ENCODE measurements at places on chromosomes 16 and 17. TPM values are rescaled to one million over a fixed set of nuclear protein-coding genes. Genes with fewer than 3 reads are reported as not detected.

DNA sequence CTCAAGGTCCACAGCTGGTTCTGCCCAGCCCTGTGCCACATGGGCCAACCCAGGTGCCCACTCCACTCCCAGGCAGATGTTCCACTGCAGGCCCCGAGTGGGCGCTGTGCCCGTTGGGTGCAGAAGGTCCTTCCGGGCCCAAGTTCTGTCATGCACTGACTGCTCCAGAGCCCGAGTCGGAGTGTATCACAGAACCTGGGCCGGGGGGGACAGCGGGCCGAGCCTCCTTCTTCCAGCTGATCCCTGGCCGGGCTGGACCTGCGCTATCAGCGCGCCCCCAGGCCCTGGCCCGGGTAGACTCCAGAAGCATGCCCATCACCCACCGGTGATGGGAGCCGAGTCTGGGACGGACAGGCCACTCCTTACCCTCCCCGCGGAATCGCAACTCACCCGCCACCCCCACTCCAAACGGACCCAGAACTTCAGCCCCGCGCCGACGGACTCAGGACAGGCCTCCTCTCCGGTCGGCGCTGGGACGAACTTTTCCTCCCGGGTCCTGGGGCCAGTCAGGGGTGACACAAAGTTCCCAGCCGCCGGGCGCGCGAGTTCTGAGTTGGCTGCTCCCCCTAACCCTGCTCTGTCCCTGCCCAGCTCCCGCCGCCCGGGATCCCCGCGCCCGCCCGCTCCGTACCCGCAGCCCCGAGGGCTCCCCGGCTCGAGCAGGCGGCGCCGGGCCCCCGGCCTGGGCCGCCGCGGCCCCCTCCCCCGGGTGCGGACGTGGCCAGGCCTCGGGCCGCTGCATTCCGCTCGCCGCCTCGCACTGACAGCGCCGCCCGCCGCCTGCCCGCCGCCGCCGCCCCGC lies at the start of gene COPZ2:
TSS of gene COPZ2 (minus strand) at position 762 of the 802 bp plus-strand sequence. CDS start at position 742, 20 bp downstream.
- no peak for DNase-seq
- H3K27me3 ChIP-seq, result peaks cover 17% of the 10 kb centered on the region
- no peak within 1 kb of the TSS for H3K27ac ChIP-seq
- H3K4me3 ChIP-seq, result peak within 1 kb of the TSS; percentile 36

- H3K27me3 ChIP-seq, result no peaks in the 10 kb centered on the region
- H3K27ac ChIP-seq, result no peak overlapping the region
- DNase-seq, result no peak
- peak overlapping the region; percentile 40 for H3K4me3 ChIP-seq
Observed at GRCh38 chr17:80259457-80260068, 1.1 kb upstream of the RNF213 start.

DNA sequence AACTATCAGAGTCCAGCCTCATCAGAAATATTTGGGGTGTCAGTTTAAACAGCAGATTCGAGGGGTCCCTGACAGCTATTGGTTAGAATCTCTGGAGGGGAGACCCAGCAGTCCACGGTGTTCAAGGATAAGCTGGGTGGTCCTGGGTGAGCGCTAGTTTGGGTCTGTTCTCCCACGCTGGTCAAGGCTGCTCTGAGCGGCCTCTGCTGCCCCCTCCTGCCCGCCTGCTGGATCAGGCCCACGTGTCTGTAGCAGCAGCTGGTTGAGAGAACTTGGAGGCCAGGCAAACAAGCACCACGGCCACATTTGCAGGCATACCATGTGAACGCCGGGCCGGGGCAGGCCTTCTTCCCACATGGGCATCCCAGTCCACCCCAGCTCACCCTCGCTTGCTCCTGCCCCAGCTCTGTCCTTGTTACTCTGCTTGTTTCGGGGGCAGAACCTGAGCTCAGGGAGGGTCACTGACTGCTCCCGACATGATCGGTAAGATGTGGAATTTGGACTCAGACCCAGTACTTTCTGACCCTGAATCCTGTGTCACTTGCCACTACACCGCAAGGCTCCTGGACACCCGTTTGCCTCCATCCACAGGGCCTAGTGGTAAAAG lies 7.4 kb downstream of the FOXF1 start:
- H3K27ac ChIP-seq, result no peak overlapping the region
- H3K27me3 ChIP-seq, result peaks cover 56% of the 10 kb centered on the region
- peaks cover 14% of the 10 kb centered on the region for H3K4me1 ChIP-seq
- H3K4me3 ChIP-seq, result no peak overlapping the region

GRCh38 chr16:58198803-58199411 lies 1.0 kb upstream of the CSNK2A2 start:
- H3K27me3 ChIP-seq, result no peaks in the 10 kb centered on the region
- DNase-seq, result no peak
- H3K4me1 ChIP-seq, result 0 out of 2 replicates have a peak, but pooled peaks cover 3% of the 10 kb centered on the region
- peaks cover 11% of the 10 kb centered on the region for H3K36me3 ChIP-seq

- H3K27ac ChIP-seq, result no peak overlapping the region
- H3K4me1 ChIP-seq, result no peaks in the 10 kb centered on the region
- no peaks in the 10 kb centered on the region for H3K27me3 ChIP-seq
- peaks cover 9% of the 10 kb centered on the region for H3K36me3 ChIP-seq
- H3K4me3 ChIP-seq, result no peak overlapping the region
- DNase-seq, result no peak
Observed at GRCh38 chr16:1509307-1510221, 16.4 kb downstream of the TELO2 start.

DNA sequence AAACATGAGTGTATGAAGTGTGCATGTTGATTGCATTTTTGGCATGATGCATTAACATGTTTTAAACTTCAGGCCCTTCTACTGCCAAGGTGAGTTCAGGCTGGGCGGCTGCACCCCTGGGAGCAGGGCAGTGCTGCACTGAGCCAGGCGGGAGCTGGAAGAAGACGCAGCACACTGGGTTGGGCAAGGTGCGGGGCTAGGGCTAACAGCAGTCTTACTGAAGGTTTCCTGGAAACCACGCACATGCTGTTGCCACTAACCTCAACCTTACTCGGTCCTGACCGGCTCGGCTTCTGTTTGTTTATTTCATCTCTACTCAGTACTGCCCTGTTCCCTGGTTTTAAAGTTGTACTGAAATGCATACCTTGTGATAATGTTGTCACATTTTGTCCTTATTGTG lies 61.0 kb downstream of the MAP2K4 start:
- no peaks in the 10 kb centered on the region for H3K36me3 ChIP-seq
- no peak overlapping the region for H3K4me3 ChIP-seq
- no peaks in the 10 kb centered on the region for H3K27me3 ChIP-seq
- DNase-seq, result no peak
- H3K4me1 ChIP-seq, result no peaks in the 10 kb centered on the region
- H3K27ac ChIP-seq, result no peak overlapping the region

DNA sequence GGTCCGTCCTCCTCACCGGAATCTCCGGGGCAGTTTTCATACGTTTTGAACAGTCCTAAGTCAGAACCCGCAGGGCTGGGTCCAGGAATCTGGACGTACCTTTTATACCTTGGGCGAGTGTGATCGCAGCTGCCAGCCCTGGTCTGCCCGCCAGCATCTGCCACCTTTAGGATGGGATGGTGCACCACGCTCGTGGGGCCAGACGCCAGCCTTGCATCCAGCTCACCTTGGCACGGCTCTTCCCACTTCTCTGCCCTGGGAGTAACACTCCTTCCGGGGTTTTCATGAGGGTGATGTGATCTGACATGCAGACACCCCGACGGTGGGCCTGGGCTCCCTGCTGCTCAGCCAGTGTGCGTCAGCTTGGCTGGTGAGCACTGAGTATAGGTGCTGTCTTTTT lies 66.6 kb upstream of the ZNF469 start:
- DNase-seq, result no peak
- H3K4me1 ChIP-seq, result no peaks in the 10 kb centered on the region
- no peak overlapping the region for H3K4me3 ChIP-seq

GRCh38 chr16:57380671-57381462 lies 8.6 kb downstream of the CX3CL1 start:
- H3K36me3 ChIP-seq, result no peaks in the 10 kb centered on the region
- no peak overlapping the region for H3K4me3 ChIP-seq
- DNase-seq, result no peak
- no peak overlapping the region for H3K27ac ChIP-seq
- no peaks in the 10 kb centered on the region for H3K4me1 ChIP-seq
- no peaks in the 10 kb centered on the region for H3K27me3 ChIP-seq

- no peaks in the 10 kb centered on the region for H3K4me1 ChIP-seq
- no peak for DNase-seq
- H3K27me3 ChIP-seq, result no peaks in the 10 kb centered on the region
- no peak overlapping the region for H3K27ac ChIP-seq
Observed at GRCh38 chr16:77422196-77422784, 12.5 kb downstream of the ADAMTS18 start.

GRCh38 chr17:77217123-77217522 lies 76.4 kb downstream of the SEC14L1 start:
- H3K27ac ChIP-seq, result no peak overlapping the region
- no peak for DNase-seq
- H3K36me3 ChIP-seq, result peaks cover 13% of the 10 kb centered on the region
- no peaks in the 10 kb centered on the region for H3K4me1 ChIP-seq

DNA sequence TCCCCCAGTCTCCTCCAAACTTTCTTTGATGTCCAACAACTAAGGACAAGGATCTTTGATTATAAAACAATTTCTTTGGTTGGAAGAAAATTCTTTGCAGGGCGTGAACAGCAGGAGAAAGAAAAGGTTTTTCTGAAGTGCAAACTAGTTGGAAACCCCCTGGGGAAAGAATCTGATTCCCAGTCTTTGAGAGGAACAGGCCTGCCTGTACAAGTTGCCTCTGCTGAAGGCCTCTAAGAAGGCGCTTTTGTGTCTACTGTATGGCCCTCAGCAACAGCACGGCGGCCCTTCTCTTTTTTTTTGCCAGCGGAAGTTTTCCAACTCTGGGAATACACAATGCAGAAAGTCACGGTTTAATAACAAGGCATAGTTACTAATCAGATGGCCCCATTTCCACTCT lies 14.0 kb downstream of the RNF43 start:
- H3K4me3 ChIP-seq, result no peak overlapping the region
- H3K27ac ChIP-seq, result no peak overlapping the region
- peaks cover 32% of the 10 kb centered on the region for H3K27me3 ChIP-seq
- no peak for DNase-seq
- no peaks in the 10 kb centered on the region for H3K36me3 ChIP-seq

DNA sequence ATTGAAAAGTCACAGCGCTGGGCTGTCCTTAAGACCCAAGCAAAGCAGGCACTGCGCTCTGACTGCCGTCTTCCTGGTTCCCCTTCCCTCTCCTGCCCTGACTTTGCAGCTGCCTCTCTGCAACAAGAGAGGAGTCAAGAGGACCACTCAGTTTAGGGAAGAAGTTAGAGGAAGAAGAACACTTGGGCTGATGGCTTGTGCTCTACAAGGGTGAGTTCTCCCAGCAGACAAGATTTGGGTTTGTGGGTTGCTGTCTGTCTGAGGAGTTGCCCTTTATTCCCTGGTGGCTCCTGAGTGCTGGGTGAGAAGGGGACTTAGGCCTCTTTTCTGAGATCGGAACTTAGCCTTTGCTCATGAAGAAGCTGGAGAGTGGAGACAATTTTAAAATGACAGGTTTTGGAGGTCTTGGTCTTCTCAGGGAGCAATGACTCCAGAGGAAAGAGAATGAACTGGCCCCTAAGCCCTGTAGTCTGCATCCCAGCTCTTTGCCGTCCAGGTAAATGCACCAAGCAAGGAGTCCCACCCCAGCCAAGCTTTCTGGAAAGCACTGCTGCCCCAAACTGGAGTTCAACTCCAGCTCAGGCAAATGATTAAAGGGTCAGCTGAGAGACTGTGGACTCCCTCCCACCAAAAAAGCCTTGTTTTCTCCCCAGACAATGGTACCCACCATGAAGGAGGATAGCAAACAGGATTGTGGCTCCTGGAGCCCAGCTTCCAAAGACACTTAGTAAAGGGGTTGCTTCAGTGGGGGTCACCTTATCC lies 2.7 kb upstream of the HOXB9 start:
- H3K36me3 ChIP-seq, result no peaks in the 10 kb centered on the region
- peaks cover 16% of the 10 kb centered on the region for H3K4me1 ChIP-seq
- H3K4me3 ChIP-seq, result no peak overlapping the region
- H3K27ac ChIP-seq, result no peak overlapping the region

DNA sequence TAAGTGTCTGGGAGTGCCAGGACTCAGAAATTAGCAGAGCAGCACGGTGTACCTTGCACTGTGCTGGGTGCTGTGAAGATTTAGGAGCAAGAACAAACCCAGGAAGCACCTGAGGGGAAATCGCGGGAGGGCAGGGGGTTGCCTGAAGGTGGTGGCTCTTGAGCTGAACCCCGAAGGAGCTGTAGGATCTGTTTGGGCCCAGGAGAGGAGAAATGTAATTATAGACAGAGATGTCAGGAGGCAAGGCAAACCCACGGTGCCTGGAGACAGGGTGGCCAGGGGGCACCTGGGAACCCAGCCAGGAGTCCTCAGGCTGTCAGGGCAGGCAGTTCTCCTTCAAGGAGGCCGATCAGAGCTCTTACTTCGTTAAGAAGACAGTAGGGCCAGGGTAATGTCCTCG lies 109.1 kb downstream of the C16orf78 start:
- no peak overlapping the region for H3K27ac ChIP-seq
- DNase-seq, result no peak
- no peaks in the 10 kb centered on the region for H3K36me3 ChIP-seq
- H3K4me1 ChIP-seq, result no peaks in the 10 kb centered on the region
- no peaks in the 10 kb centered on the region for H3K27me3 ChIP-seq
- H3K4me3 ChIP-seq, result no peak overlapping the region

- no peaks in the 10 kb centered on the region for H3K36me3 ChIP-seq
- H3K27ac ChIP-seq, result no peak overlapping the region
- no peak for DNase-seq
- no peak overlapping the region for H3K4me3 ChIP-seq
- no peaks in the 10 kb centered on the region for H3K27me3 ChIP-seq
- H3K4me1 ChIP-seq, result no peaks in the 10 kb centered on the region
Observed at GRCh38 chr17:13158494-13159240, 140.8 kb upstream of the ELAC2 start.

GRCh38 chr17:7262192-7262934 lies at the start of gene CLDN7:
Gene CLDN7, minus strand, starts transcription at chr17:7262478. Its CDS starts 435 bp downstream, at chr17:7262043.
- H3K4me1 ChIP-seq, result peaks cover 7% of the 10 kb centered on the region
- H3K4me3 ChIP-seq, result peak within 1 kb of the TSS; percentile 96

GRCh38 chr16:54027062-54027461 lies 259.5 kb downstream of the IRX3 start:
- H3K4me3 ChIP-seq, result no peak overlapping the region
- H3K27ac ChIP-seq, result no peak overlapping the region
- no peaks in the 10 kb centered on the region for H3K27me3 ChIP-seq
- no peaks in the 10 kb centered on the region for H3K36me3 ChIP-seq

- no peak overlapping the region for H3K4me3 ChIP-seq
- no peak for DNase-seq
- H3K36me3 ChIP-seq, result no peaks in the 10 kb centered on the region
- H3K27me3 ChIP-seq, result no peaks in the 10 kb centered on the region
Observed at GRCh38 chr17:32502710-32503109, 15.9 kb downstream of the CDK5R1 start.

GRCh38 chr17:59671386-59671785 lies 35.8 kb downstream of the PTRH2 start:
- no peaks in the 10 kb centered on the region for H3K27me3 ChIP-seq
- DNase-seq, result no peak
- no peak overlapping the region for H3K4me3 ChIP-seq

GRCh38 chr16:100989-101388 lies 23.0 kb downstream of the MPG start:
- H3K27ac ChIP-seq, result no peak overlapping the region
- H3K4me3 ChIP-seq, result no peak overlapping the region
- no peaks in the 10 kb centered on the region for H3K27me3 ChIP-seq

GRCh38 chr16:67514382-67514828 lies 14.2 kb upstream of the RIPOR1 start:
- H3K36me3 ChIP-seq, result no peaks in the 10 kb centered on the region
- DNase-seq, result peak; percentile 69
- peaks cover 9% of the 10 kb centered on the region for H3K27me3 ChIP-seq
- no peaks in the 10 kb centered on the region for H3K4me1 ChIP-seq
- no peak overlapping the region for H3K4me3 ChIP-seq
- H3K27ac ChIP-seq, result no peak overlapping the region

The SLC12A4 gene
- 41.3 TPM for total RNA-seq

The CDH5 gene
- 0.59 TPM for total RNA-seq

The MEOX1 gene
- not detected for total RNA-seq

The CSH2 gene
- total RNA-seq, result 0.43 TPM

The UMOD gene
- total RNA-seq, result not detected

The CDH13 gene
- total RNA-seq, result 2.6 TPM

The NRN1L gene
- 4.9 TPM for total RNA-seq
